ENCODE measurements at places on chromosomes 2 and 18.

DNA sequence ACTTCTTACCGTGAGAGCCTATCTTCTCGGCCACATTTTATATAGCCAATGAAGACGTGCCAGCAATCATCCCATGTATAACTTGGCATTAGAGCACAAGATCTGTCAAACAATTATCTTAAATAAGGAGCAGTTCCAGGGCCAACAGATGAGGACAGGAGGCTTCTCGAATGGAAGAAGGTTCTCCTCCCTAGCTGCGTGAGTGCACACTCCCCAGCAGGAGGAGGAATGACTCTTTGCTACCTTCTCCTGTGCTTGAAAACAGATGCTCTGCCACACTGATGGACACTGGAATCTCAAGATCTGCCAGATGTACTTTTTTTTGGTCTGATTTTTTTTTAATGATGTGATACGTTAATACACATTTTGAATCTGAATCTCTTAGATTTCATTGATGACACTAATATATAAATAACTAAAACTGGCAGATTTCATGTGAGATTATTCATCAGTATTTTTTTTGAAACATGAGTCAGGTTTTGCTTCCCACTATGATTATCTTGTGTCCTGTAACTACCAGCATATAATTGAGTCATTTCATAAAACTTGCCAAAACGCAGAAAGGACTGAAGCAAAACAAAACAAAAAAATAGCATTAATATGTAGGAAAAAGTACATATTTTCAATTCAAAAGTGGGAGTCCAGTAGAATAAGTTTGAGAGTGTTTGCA lies 626 bp upstream of the VIT start:
- no peak for DNase-seq

GRCh38 chr2:119823734-119824334 lies 64.1 kb downstream of the PTPN4 start:
- no peak for DNase-seq

- DNase-seq: no peak
Observed at GRCh38 chr18:6484659-6485058, 69.9 kb upstream of the L3MBTL4 start.

DNA sequence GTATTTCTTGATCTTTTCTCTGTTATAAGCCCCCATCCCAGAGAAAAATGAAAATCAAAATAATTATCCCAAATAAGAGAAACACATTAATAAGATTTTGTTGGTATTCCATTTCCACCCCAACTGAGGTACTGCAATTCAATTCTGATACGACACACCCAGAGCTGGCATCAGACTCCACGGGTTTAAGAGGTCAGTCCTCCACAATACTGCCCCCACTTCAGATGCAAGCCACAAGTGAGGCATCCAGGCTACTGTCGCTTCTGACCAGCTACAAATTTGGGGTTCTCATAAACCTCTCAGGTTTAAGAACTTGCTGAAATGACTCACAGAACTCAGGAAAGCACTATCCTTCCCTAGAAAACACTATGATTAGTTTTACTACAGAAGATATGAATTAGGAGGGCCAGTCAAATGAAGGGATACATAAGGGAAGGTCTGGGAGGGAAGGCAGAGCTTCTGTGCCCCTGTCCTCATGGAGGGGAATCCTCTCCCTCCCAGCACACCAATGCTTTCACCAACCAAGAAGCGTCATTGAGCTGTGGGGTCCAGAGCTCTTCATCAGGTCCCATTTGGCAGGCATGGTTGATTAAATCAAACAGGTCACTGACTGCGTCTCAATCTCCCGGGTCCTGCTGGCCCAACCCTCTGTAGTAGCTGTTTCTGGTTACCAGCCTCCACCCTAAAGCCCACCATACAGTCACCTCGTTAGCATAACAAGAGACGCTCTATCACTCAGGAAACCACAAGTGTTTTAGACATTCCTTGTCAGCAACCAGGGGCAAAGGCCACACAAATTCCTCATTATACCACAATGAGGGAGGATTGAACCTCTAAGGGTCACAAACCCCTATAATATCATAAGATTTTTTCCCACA lies 46.2 kb downstream of the IWS1 start:
- no peak for DNase-seq

DNA sequence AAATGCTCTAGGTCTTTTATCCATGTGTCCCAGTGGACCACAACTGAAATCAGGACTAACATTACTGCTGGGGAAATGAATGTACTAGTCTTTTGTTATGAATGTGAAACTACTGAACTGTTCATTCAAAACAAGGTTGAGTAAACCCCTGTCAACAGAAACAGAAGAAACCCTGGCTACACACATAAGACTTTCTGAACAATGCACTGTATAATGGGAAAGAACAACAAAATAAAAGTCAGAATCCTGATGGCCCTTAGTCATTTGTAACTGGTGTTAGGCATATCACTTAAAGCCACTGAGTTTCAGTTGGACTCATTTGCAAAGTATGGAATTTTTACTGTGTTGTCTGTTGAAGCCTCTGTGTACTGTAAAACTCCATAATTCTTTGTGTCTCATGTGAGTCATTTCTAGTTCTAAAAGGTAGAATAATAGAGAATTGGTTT lies 77.0 kb upstream of the UBXN4 start:
- no peak for DNase-seq

DNA sequence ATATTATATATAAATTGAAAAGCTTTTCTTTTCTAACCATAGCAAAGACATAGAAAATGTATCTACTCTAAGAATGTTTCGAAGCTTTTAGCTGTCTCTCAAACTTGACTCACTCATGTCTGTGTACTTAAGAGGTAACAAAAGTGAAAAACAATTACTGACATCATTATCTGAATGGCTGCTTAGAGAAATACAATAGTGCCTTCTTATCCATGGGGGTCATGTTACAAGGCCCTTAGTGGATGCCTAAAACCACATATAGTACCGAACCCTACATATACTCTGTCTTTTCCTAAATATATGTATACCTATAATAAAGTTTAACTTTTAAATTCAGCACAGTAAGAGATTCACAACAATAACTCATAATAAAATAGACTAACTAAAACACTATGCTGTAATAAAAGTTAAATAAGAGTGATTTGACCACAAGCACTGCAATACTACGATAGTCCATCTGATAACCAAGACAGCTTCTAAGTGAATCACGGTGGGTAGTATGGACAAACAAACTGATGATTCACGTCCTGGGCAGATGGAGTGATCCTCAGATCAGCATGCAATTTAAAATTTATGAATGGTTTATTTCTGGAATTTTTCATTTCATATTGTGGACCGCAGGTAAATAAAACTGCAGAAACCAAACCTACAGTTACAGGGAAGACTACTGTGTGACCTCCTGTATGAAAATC lies 246.2 kb downstream of the XIRP2 start:
- DNase-seq: no peak

GRCh38 chr2:96884299-96885094 lies 14.6 kb upstream of the SEMA4C start:
- no peak for DNase-seq

DNA sequence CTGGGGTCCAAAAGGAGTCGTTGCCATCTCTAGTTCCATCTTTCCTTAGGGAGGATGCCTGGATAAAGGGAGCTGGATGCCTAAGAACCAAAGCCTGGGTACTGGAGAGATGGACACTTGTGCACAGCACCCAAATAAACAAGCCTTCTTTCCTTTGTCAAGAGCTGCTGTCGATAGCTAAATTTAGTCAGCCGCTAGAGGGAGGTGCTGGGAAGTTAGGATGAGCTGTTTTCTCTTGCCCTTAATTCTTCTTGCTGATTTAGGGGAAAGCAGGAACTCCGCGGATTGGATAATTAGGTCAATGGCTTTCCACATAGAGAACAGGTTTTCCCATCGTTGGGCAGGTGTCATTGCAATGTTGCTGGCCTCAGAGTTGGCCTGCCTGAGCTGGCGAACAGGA lies 30.9 kb upstream of the SERPINB12 start:
- DNase-seq: no peak

DNA sequence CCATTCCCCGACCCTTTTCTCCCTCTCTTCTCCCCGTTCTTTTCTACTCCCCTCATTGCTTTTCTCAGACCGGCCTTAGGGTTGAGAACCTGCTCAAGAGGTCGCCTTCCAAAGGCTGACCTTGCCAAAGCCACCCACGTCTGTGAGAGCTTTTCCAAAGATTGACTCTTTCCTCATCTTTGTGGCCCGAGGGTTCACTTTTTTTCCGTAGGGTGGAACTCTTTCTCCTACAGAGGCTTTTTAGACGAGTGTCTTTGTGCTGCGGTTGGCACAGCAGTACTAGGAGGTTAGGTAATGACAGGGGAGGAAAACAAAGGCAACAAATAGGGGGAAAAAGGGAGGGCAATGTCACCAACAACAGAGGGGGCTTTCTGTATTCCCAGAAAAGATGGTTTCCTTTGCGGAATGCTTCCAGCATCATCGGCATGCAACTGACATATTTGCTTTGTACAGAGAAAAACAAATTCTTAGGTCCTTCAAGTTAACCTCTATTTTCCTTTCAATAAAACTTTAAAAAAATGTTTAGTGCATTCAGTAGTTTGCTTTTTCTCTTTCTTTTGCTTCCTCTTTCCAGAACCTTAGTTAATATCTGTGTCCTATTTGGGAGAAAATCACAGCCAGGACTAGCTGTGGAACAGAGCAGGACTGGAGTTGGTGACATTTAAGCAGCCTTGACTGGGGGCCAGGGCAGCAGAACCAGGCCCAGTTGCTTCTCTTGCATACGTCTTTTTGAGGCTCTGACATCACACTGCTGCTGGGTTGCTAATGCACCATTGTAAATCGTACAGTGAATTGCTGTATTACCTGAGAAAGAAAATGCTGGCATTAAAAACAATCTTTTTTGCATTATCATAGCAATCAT lies 188.1 kb upstream of the FANCL start:
- no peak for DNase-seq

GRCh38 chr2:68943581-68944568 lies 8.8 kb downstream of the GKN2 start:
- DNase-seq: peak; percentile 22

- DNase-seq: no peak
Observed at GRCh38 chr2:39289609-39290008, 45.8 kb upstream of the CDKL4 start.

- peak; percentile 64 for DNase-seq
Observed at GRCh38 chr2:68789603-68790002, 55.0 kb downstream of the ARHGAP25 start.

Data from stimulated activated naive CD4-positive, alpha-beta T cell treated with Interleukin-2 at 50 U/mL for 16 hours (primary cell).